HepG2 (cell line): ENCODE measurements at places on chromosomes 5 and 9. TPM values are rescaled to one million over a fixed set of nuclear protein-coding genes. Genes with fewer than 3 reads are reported as not detected.

- no peaks in the 10 kb centered on the region for H3K4me1 ChIP-seq
- H3K4me3 ChIP-seq, result no peak overlapping the region
- peaks cover 42% of the 10 kb centered on the region; the same call in 2 of the 3 replicates for H3K36me3 ChIP-seq
- H3K27me3 ChIP-seq, result no peaks in the 10 kb centered on the region
- DNase-seq, result no peak
Observed at GRCh38 chr9:93262537-93263310, 78.8 kb downstream of the WNK2 start.

The ECSCR gene
- polyA plus RNA-seq, result 0.13 and 0.18 TPM in 2 replicates

The CNTFR gene
- not detected in 2 replicates for polyA plus RNA-seq

- H3K4me3 ChIP-seq, result no peak overlapping the region
- no peaks in the 10 kb centered on the region for H3K4me1 ChIP-seq
- no peaks in the 10 kb centered on the region for H3K36me3 ChIP-seq
- H3K27ac ChIP-seq, result no peak overlapping the region
Observed at GRCh38 chr5:161396171-161396570, 150.4 kb downstream of the GABRB2 start.

- no peak overlapping the region for H3K4me3 ChIP-seq
- no peak for DNase-seq
- H3K27ac ChIP-seq, result no peak overlapping the region
- H3K4me1 ChIP-seq, result no peaks in the 10 kb centered on the region
Observed at GRCh38 chr9:92547356-92547755, 11.6 kb upstream of the ECM2 start.

DNA sequence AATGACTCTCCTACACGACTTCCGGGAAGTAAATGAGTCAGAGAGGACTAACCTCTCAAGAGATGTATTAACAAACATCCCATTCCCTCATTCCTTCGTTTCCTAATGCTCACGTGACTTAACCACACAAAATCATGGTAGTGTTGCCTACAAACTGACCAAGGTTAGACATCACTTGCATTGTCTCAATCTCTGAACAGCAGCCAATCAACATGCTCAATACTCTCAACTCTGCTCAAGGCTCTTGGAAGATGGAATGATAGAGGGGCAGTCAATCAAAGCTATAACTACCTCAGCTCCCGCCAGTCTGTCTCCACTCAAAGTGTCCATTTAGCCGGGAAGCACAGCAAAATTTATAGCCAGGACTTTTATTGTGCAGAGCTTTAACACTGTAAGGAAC is 143.8 kb upstream of the PIK3R1 start:
- H3K36me3 ChIP-seq, result no peaks in the 10 kb centered on the region
- H3K27me3 ChIP-seq, result no peaks in the 10 kb centered on the region
- no peak overlapping the region for H3K4me3 ChIP-seq
- no peak for DNase-seq
- H3K27ac ChIP-seq, result no peak overlapping the region

DNA sequence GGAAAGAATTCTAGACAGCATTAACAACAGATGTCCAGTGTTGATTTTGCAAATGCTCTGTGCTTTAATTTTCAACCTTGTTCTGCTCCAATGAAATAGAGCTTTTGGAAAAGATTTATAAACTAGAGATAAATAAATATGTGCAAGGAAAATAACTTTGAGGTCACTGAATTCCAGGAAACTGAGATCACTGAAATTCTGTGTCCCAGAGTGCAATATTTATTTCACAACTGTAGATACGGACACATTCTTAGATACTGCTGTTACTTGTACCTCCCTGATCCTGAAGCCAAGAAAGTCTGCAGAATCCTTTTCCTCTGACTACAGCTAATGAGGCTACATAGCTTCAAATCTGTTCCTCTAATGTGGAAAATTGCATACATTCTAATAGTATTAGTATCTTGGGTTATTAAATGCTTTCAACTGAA is 222.9 kb downstream of the DOCK8 start:
- no peak for DNase-seq
- no peaks in the 10 kb centered on the region for H3K4me1 ChIP-seq
- no peak overlapping the region for H3K27ac ChIP-seq
- H3K36me3 ChIP-seq, result no peaks in the 10 kb centered on the region
- H3K27me3 ChIP-seq, result no peaks in the 10 kb centered on the region

The PFDN1 gene
- 67.2 and 70.4 TPM in 2 replicates for polyA plus RNA-seq

The ADCY2 gene
- not detected in 2 replicates for polyA plus RNA-seq
